T-cell (primary cell): ENCODE measurements at places on chromosomes 3 and 15.

DNA sequence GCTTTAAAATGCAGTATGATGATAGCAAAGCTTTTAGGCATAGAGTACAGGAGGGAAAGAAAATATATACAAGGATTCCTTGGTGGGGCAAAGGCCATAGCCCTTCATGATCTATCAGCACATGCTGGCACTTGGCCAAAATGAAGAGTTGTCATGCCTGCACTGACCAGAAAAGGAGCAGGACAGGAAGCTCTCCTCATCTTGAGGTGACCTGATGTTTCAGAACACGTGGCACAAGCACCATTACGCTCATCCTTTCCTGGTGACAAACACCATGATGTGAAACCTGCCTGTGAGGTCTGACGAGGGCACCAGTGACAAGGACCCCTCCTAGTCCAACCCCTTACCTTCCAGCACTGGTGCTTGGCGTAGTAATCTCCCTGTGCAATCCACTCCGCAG, 77.9 kb upstream of the DCLK3 start:
- DNase-seq = no peak

GRCh38 chr3:108053067-108053466, 37.8 kb downstream of the CD47 start:
- no peak for DNase-seq

GRCh38 chr3:146375219-146375618, 94.1 kb downstream of the PLSCR2 start:
- no peak for DNase-seq

GRCh38 chr15:64566629-64567427, 106.5 kb downstream of the ZNF609 start:
- DNase-seq = no peak

DNA sequence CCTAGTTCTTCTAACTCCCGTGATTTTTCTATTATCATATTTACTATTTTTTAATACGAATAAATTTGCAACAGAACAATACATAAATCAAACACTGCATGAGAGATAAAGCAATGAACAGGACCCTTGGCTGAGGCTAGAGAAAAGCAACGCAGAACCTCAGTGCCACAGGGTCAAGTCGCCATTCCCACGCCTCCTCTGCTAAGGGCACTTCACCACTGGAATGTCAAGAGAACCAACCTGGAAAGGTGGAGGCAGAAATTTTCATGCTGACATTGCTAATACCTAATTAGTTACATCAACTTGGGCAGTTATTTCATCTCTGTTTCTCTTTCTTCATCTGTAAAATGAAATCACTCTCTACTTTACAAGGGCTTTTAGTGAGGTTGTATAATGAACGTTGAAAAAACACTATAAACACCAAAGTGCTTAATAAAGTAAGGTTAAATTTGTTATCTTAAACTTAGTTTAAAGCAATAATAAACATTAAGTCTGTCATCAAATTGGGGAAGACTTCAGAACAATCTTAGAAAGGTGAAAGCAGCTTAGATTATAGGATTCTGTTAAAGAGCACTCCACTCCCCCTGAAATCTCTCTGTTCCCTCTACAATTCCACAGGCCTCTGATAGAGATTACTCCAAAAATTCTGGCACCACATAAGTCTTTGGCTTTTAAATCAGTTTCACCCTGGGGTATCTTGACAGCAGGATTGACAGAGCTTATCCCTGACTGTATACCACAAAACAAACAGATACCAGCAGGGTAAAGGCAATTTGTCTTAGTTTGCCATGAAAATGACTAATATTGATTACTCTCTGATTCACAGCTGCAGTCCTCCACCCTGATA, 41.9 kb downstream of the PLCH1 start:
- DNase-seq = no peak

DNA sequence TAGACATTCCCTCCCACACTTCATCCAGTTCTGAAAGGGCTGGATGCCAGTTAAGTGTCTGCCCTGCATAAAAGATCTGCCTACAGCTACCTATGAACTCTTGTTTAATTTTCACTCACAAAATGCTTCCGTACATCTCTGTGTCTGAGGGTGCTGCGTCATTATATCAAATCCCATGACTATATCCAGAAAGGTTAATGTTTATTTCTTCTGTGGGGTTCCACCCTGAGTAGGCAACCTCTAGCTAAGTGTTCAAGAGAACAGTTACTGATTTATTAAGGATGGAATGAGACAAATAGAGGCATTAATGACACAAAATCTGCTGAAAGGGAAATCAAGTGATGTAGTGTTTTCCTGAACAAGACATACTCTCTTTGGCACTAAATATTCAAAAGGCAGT, 220.2 kb downstream of the MTHFS start:
- DNase-seq = no peak

- DNase-seq = no peak
These were observed 59.2 kb upstream of the APEH start for GRCh38 chr3:49614936-49615335.

GRCh38 chr3:32045091-32045915, 61.1 kb upstream of the GPD1L start:
- no peak for DNase-seq

GRCh38 chr15:78177447-78177873, 28.3 kb downstream of the IDH3A start:
- DNase-seq = peak; percentile 13

GRCh38 chr15:77611767-77612166, 20.9 kb downstream of the LINGO1 start:
- no peak for DNase-seq

- DNase-seq = no peak
These were observed 61.0 kb downstream of the TOP2B start for GRCh38 chr3:25603703-25604102.

GRCh38 chr15:75861750-75862402, 18.6 kb downstream of the UBE2Q2 start:
- no peak for DNase-seq

DNA sequence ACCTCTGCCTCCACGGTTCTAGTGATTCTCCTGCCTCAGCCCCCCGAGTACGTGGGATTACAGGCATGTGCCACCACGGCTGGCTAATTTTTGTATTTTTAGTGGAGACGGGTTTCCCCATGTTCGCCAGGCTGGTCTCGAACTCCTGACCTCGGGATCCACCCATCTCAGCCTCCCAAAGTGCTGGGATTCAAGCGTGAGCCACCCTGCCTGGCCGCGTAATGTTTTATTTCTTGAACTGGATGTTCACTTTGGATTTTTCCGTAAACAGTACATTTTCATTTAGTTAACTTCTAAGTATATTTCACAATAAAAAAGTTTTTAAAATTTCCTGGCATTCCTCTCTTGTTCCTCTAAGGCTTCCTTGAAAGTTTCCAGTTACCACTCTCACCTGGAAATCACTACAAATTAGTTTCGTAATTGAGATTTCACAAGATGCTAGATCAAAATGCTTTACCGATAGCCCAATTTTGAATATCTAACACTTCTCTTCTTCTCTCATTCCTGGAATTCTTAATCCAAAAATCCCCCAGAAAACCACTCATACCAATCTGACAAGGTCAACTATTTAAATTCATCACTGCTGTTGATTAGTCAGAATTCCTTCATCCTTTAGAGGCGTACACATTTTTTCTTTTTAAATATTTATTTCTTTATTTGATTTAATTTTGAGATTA, 44.7 kb upstream of the INO80 start:
- DNase-seq = no peak

DNA sequence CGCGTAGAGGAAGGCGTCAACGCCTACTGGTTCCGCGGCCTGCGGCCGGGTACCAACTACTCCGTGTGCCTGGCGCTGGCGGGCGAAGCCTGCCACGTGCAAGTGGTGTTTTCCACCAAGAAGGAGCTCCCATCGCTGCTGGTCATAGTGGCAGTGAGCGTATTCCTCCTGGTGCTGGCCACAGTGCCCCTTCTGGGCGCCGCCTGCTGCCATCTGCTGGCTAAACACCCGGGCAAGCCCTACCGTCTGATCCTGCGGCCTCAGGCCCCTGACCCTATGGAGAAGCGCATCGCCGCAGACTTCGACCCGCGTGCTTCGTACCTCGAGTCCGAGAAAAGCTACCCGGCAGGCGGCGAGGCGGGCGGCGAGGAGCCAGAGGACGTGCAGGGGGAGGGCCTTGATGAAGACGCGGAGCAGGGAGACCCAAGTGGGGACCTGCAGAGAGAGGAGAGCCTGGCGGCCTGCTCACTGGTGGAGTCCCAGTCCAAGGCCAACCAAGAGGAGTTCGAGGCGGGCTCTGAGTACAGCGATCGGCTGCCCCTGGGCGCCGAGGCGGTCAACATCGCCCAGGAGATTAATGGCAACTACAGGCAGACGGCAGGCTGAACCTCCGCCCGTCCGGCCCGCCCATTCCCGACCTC, 4.1 kb downstream of the ISLR2 start:
- DNase-seq = no peak

DNA sequence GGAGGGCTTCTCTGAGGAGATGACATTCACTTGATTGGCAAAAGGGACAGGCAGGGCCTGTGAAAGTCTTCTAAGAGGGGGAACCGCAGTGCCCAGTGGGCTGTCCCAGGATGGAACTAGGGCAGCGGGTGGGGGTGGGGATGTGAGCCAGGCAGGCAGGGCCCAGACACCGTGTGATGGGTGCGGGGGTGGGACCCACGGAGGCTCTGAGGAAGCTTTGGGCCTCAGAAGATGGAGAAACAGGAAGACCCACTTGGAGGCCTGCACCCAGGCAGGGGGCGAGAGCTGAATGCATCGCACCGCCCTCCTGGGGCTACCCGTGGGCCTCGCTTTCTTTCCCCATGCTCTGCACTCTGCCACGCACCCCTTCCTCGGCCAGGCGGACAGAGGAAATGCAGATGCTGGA, 32.9 kb upstream of the ACAD9 start:
- no peak for DNase-seq

DNA sequence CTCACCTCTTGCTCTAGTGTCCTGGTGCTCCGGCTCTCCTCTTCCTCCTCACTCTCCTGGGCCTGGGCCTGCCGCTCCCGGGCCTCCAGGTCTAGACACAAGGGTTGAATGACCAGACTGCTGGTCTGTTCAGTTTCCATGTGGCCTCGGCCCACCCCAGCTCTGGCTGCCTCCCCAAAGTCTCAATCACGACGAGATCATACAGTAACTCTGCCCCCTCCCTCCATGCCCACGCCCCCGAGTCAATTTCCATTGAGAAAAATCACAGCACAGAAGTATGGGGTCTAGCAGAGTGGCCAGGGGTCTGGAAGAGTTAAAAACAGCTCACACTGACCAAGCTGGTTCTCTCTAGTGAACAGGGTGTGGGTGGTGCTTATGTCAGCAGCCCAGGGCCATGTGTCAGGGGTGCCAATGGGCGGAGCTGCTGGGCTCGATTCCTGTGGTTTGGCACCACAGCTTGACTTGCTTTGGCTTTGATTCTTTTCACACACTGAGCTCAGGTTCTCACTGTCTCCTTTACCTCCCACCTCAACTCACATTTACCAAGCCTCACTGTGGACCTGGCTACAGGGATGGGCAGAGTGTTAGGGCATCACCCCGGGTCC, 6.9 kb downstream of the C15orf62 start:
- peak; percentile 42 for DNase-seq

- DNase-seq = no peak
These were observed 58.3 kb downstream of the EPHA3 start for GRCh38 chr3:89165636-89166263.

GRCh38 chr3:113268311-113268710, 57.0 kb downstream of the BOC start:
- no peak for DNase-seq

DNA sequence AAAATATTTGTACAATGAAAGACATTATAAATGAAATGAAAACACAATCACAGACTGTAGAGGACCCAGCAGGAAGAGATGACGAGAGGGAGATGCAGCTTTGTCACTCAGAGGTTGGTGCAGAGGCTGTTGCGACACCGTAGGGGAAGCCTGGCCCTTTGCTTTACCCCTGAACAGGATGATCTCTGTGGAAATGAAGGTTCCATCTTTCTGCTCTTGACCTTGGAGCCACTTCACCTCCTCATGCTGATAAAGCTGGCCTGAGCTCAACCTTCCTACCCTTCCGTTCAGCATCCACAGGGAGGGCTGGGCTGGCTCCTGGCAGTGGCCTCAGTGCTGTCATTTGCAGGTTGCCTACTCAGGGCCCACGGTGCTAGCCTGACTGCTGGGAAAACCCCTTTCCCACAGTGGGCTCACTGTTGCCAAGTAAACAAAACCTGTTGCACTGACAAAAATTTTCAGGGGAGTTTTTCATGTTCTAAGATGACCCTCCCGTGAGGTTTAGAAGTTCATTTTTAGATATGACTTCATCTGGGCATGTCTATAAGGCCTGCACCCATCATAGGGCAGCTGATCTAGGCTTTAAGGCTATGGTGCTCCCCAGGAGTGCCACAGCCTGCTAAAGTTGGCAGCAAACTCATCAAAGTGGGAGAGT, 3.0 kb upstream of the CD80 start:
- peak; percentile 53 for DNase-seq

- DNase-seq = no peak
These were observed 40.6 kb upstream of the RFTN1 start for GRCh38 chr3:16554126-16554525.

DNA sequence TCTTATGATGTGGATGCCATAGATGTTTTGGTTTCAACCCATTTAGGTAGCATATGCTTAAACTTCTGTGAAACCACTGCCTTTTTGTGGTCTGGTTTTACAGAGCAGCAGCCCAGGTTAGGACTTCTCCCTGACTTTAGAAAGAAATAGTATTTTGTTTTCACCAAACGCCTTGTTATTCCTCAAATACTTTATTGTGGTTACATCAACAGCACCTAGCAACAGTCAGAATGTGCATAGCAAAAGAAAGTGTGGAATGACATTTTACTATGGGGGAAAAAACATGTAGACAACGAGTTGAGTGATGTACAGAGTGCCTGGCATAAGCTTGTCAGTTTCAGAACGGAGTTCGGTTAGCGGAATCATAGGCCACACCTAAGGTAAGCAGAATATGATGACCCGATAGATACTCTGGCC, 159.2 kb downstream of the TPRG1 start:
- no peak for DNase-seq

DNA sequence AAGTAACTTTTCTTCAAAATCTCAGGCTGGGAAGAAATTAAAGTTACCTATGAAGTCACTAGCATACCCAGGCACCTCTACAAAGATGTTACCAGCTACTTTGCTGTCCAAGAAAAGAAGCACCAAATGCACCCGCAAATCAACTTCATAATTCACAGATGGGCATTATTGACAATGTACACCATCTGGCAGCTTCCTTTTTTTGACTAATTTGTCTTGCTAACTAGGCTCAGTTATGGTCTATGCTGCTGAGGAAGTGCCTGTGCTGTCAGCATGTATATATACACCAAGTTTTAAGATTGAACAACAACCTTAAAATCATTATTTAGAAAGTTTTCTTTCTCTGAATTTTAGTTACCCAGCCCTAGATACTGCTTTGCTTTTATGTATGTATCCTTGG, 93.8 kb downstream of the NSUN3 start:
- DNase-seq = no peak

GRCh38 chr15:78675206-78675605, 34.2 kb upstream of the CHRNB4 start:
- DNase-seq = no peak

DNA sequence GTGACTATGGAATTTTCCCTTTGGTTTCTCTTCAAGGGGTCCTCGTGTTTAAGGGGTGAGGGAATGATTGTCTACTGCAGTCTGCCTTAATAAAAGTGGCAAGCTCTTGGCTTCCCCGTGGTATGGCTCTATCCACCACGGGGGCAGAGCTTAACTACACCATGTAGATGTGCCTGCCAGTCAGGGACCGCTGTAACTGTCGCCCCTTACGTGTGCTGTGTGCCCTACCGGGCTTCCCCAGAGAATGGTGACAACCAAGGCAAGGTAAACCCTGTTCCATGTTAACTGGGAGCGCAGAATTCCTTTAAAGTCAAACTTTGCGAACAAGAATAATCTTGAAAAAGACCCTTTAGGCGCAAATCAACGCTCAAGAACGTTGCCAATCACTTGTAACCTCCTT, 966 bp upstream of the C3orf80 start:
- no peak for DNase-seq
